ENCODE measurements at places on chromosomes 7 and 10. TPM values are rescaled to one million over a fixed set of nuclear protein-coding genes. Genes with fewer than 3 reads are reported as not detected.

DNA sequence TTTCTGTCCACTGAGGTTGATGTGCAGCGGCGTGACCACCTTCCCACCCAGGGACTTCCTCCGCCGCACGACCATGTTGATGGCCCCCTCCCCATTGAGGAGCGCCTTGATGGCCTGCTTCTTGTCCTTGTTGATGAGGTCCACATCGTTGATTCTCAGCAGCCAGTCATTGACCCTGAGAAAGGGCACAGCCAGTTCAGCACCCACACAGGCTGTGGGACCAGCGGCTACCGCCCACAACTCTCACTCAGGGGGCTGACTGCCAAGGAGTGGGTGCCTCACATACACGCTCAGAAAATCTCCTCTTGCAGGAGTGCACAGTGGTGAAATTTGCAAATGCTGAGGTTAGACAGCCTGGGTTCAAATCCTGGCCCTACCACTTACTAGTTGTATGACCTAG is 97.2 kb downstream of the DLG5 start:
- no peak overlapping the region for H3K27ac ChIP-seq
- no peak for DNase-seq
- no peaks in the 10 kb centered on the region for H3K4me1 ChIP-seq
- H3K27me3 ChIP-seq: no peaks in the 10 kb centered on the region
- no peaks in the 10 kb centered on the region for H3K36me3 ChIP-seq
- no peak overlapping the region for H3K4me3 ChIP-seq

The UBN2 gene
- polyA plus RNA-seq: 0.47 TPM

The GRID1 gene
- 0.16 TPM for polyA plus RNA-seq

The NCAPG2 gene
- 74.0 TPM for polyA plus RNA-seq

- DNase-seq: no peak
- H3K27me3 ChIP-seq: no peaks in the 10 kb centered on the region
- no peak overlapping the region for H3K27ac ChIP-seq
- H3K4me3 ChIP-seq: no peak overlapping the region
- peaks cover 11% of the 10 kb centered on the region for H3K4me1 ChIP-seq
Observed at GRCh38 chr7:37286454-37286832, 162.2 kb downstream of the ELMO1 start.

GRCh38 chr10:97406064-97406463 is 4.9 kb upstream of the RRP12 start:
- H3K36me3 ChIP-seq: no peaks in the 10 kb centered on the region
- H3K4me3 ChIP-seq: no peak overlapping the region

DNA sequence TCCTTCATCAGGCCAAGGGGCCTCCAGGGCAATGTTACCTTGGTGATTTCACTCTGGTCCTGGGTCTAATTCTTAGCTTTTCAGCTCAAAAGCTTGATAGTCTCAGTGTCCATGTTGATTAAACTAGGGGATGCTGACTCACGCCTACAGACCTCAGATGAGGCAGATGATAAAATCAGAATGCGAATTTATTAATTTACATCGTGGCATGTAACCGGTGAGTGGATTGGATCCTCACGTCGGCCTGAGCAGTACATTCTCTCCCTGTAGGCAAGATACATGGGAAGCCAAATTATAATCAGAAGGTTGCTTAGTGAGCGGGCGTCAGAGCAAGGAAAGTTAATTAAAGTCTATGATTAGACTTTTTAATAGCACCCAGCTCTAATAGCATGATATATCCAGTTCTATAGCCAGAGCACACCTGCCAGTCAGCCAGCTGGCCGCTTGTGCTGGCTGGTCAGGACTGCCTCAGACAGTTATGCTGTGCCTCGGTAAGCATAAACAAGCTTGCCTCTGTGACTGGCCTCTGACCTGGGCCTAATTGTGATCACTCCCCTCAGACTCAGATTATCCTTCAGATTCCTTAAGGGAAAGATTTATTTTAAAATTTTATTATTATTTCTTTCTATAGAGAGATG is 20.2 kb upstream of the CPA5 start:
- H3K4me1 ChIP-seq: no peaks in the 10 kb centered on the region
- no peaks in the 10 kb centered on the region for H3K27me3 ChIP-seq
- no peak for DNase-seq
- H3K27ac ChIP-seq: no peak overlapping the region
- no peak overlapping the region for H3K4me3 ChIP-seq

- H3K27me3 ChIP-seq: no peaks in the 10 kb centered on the region
- no peak overlapping the region for H3K27ac ChIP-seq
- DNase-seq: no peak
- H3K4me1 ChIP-seq: no peaks in the 10 kb centered on the region
- no peak overlapping the region for H3K4me3 ChIP-seq
- H3K36me3 ChIP-seq: no peaks in the 10 kb centered on the region
Observed at GRCh38 chr7:55053651-55054571, 35.1 kb downstream of the EGFR start.

DNA sequence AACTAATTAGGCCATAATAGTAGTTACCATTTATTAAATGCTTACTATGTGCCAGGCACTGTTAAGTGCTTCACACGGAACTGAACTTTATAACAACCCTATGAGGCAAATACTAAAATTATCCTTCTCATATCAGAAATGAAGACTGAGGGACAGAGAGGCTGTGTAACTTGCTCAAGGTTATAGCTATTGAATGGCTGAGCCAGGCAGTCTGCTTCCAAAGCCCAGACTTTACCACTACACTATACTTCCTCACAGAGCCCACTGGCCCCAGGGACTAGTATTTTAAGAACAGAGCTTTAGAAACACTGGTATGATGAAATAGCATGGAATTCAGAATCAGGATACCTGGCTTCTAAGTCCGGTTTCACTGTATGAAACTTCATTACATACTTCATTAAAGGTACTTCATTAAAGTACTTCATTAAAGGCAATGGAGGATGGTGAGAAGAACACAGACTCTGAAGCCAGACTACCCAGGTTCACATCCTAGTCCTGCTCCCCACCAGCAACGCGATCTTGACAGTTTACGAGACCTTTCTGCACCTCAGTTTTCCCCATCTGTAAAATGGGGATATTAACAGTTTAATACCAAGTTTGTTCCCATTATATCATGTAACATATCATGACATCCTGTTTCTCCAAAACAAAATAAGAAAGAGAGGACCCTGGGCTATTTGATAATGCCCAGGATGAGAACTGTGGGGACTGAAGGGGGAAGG is 19.6 kb downstream of the ANXA11 start:
- no peak overlapping the region for H3K4me3 ChIP-seq
- H3K27me3 ChIP-seq: no peaks in the 10 kb centered on the region
- peaks cover 3% of the 10 kb centered on the region for H3K36me3 ChIP-seq
- no peak for DNase-seq

GRCh38 chr7:83648464-83649241 is at the start of gene SEMA3E:
SEMA3E (minus strand) TSS chr7:83649139.
- no peak within 1 kb of the TSS for H3K4me3 ChIP-seq
- no peak for DNase-seq
- H3K4me1 ChIP-seq: no peaks in the 10 kb centered on the region
- peaks cover 2% of the 10 kb centered on the region for H3K27me3 ChIP-seq
- H3K27ac ChIP-seq: no peak within 1 kb of the TSS

DNA sequence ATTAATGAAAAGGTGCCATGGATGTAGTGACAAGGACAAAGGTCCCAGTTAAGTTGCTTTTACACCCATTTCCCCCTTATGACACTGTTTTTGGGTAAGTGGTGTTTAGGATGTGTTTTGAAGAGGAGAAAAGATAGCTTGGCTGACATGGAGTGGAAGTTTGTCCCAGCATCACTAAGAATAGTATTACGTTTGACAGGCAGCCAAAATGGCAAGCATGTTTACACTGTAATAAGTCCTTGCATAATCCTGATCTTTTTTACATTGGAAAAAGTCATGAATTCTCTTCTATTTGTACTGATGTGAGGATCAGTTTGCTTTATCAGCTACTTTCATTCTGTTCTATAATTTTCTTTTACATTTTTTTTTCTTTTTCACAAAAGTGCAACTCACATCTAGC is 137.8 kb downstream of the CHRM2 start:
- H3K4me3 ChIP-seq: no peak overlapping the region
- no peaks in the 10 kb centered on the region for H3K4me1 ChIP-seq
- no peaks in the 10 kb centered on the region for H3K27me3 ChIP-seq
- H3K36me3 ChIP-seq: no peaks in the 10 kb centered on the region

GRCh38 chr7:128447941-128448564 is 7.6 kb upstream of the HILPDA start:
- H3K36me3 ChIP-seq: no peaks in the 10 kb centered on the region
- H3K4me3 ChIP-seq: no peak overlapping the region
- DNase-seq: no peak
- no peak overlapping the region for H3K27ac ChIP-seq

DNA sequence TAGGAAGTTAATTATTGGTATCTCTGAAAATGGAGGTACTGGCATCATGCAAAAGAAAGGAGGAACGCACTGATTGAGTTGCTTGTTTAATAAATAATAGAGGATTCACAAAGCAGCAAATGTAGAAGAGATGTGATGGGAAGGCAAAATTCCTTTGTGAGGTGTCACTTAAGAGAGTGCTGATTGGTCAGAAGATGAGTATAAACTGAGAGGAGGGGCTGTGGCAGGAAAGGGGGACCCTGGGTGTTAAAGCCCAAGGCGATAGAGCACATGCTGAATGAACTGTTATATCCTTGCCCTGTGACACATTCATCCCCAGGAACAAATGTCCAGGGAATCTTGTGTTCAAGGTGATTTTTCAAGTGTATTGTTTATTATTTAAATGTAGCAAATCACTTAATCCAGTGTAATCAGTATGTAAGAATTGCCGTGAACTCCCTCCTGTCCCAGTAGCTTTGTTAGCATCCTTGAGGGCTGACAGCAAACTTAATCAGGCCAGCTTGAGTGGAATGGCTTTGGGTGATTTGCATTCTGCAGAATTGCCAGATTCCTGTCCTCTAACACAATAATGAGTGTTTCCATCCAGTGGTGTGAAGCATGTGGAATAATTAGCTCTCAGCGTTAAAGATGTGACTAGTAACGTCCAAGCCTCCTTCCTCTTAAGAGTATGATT is 111.9 kb downstream of the CHN2 start:
- no peak for DNase-seq
- H3K27ac ChIP-seq: no peak overlapping the region
- H3K4me1 ChIP-seq: no peaks in the 10 kb centered on the region
- H3K36me3 ChIP-seq: no peaks in the 10 kb centered on the region
- H3K4me3 ChIP-seq: no peak overlapping the region

DNA sequence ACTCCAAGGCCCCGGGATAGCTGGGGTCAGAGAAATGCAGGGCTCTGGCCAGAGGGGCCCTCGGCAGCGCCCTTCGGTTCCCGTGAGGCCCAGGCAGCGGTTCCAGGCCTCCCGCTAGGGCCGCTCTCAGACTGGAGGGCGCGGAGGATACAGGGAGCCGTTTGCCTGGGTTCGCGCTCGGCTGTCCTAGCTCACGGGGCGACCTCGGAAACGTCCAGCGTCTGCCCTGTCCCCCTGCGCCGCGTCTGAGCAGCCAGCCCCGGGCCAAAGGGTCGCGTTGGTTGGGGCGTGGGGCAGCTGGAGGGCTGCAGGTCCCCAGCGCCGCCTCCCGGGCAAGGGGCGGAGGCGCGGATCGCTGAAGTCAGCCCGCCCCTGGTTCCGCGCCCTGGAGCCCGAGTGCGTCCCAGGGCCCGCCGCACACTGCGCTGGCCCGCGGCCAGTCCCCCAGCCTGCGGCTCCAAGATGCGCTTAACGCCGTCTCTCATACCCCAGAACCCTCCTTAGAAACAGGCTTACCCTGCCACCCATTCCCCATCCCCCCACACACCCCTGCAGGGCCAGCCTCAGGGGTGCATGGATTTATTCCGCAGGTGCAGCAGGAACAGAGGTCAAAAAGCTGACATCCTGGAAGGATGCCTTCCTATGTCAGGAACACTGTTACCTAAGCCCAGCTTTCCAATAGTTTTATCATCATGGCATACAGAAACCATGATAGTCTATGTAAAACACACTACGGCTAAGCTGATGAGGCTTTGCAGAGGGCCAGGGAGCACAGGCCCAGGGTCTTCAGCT is 22.1 kb upstream of the OPN4 start:
- H3K4me1 ChIP-seq: no peaks in the 10 kb centered on the region
- no peak for DNase-seq
- no peaks in the 10 kb centered on the region for H3K36me3 ChIP-seq
- H3K27me3 ChIP-seq: no peaks in the 10 kb centered on the region

DNA sequence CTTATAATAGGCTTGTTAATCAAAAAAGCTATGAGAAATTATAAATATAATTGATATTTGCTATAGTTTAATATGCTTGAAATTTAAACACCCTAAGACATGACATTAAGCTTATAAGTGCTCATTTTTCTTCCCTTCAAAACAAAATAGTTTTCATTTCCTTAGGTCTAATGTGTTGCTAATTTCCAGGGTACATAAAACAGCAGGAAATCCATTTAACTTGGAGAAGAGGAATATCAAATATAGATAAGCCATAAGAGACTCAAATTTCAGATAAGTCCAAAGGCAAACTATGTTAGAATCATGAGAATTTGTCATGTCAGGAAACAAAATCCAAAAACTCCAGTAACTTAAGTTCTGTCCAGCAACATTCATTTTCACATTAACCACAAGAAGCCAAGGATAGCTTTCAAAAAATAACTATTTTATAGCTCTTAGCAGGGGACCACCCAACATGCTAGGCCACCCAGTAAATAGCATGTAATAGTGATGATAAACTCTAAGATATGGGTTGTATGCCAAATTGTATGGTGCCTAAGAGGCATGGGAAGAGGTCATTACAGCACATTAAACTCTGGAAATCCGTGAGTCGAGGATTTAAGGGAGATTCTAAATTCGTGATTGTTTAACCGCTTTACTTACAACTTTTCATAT is 298.1 kb downstream of the CRPPA start:
- H3K4me1 ChIP-seq: no peaks in the 10 kb centered on the region
- H3K36me3 ChIP-seq: no peaks in the 10 kb centered on the region
- no peaks in the 10 kb centered on the region for H3K27me3 ChIP-seq
- DNase-seq: no peak

GRCh38 chr10:90912174-90912573 is 8.7 kb downstream of the ANKRD1 start:
- no peak overlapping the region for H3K4me3 ChIP-seq
- H3K27me3 ChIP-seq: no peaks in the 10 kb centered on the region
- no peak for DNase-seq
- H3K36me3 ChIP-seq: no peaks in the 10 kb centered on the region

The ACTA2 gene
- polyA plus RNA-seq: 78.2 TPM

The SOSTDC1 gene
- polyA plus RNA-seq: not detected

GRCh38 chr10:80609331-80609730 is 71.6 kb downstream of the SH2D4B start:
- H3K27ac ChIP-seq: no peak overlapping the region
- H3K36me3 ChIP-seq: no peaks in the 10 kb centered on the region
- DNase-seq: no peak
- no peaks in the 10 kb centered on the region for H3K4me1 ChIP-seq

DNA sequence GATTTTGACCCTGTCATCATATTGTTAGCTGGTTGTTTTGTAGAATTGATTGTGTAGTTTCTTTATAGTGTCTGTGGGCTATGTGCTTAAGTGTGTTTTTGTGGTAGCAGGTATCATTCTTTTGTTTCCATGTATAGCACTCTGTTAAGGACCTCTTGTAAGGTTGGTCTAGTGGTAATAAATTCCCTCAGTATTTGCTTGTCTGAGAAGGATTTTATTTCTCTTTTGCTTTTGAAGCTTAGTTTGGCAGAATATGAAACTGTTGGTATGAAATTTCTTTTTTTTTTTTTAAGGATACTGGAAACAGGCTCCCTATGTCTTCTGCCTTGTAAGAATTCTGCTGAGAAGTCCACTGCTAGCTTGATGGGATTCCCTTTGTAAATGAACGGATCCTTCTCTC is 1073.4 kb downstream of the LRMDA start:
- no peak for DNase-seq
- no peaks in the 10 kb centered on the region for H3K27me3 ChIP-seq
- H3K4me1 ChIP-seq: no peaks in the 10 kb centered on the region
- H3K27ac ChIP-seq: no peak overlapping the region

All from GM12878 (cell line).